ENCODE measurements at places on chromosomes 3 and 15.
A peak's percentile ranks its signal among the peaks of the same experiment; 100 is the strongest.

DNA sequence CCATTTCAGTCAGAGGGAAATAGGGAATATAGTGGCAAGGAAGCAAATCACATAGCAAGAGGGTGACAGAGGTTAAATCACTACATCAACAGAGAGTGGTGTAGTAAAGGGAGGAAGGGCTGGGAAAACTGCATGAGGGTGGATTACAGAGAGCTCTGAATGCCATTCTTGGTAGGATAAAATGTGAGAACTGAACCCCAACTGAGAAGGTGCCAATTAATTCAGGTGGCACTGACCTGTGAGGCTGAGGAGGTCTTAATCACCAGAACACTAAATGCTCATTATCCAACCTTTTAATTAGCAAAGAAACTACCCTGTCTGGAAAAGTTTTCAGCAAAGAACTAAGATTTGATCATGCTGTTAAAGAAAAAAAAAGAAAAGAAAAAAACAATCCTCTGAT lies 202.7 kb downstream of the LRRN1 start:
- DNase-seq, result no peak

DNA sequence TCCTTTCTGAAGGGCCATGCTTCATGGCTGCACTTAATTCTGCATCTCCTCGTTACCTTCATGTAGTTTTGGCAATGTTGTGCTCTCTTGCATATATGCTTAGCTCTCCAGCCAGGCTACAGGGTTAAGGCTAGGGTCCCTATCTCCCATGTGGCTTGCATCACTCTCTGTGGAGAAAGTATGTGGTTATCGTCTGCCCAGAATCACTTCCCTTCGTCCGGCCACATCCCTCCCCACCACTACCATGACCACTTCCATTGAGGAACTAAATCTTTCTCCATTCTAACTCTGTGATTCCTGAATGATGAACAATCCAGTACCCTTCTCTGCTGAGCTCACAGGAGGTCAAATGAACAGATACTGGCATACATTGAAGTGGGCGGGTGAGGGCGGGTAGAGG lies 34.0 kb downstream of the WWTR1 start:
- DNase-seq, result no peak

DNA sequence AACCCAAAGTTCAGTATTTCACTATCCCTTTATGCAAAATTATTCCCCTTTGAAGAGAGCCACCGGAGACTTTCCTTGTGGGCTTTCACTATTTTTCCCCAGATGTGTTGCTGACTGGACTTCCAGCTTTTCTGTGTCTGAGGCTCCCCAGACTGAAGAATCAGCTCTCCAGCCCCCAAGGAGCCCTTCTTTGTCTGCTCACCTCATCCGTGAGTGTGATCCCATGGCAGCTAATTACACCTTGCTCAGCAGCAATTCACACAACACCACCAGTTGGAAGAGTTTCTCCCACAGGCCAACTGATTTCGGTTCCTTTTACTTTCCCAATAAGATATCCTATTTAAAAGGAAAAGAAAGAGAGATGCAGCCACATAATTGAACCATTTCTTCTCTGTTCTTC lies 249.5 kb upstream of the TRIM42 start:
- no peak for DNase-seq

DNA sequence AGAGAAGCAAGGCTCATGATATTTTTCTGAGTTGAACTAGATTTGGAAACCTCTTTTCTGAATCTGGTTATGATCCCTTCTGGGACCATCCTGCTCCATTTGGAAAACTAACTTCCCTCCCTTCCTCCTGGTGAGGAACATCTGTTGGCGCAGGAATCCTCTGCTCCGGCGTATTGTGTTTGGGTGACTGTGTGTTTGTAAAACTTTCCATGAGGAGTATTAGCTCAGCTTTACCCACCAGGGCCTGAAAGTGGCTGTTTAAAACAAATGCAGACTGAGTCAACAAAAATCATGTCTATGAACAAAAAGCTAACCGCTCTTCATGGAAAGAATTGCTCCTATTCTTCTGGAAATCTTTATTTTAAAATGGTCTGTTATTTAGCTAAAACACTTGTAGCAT lies 17.7 kb downstream of the STARD9 start:
- no peak for DNase-seq

DNA sequence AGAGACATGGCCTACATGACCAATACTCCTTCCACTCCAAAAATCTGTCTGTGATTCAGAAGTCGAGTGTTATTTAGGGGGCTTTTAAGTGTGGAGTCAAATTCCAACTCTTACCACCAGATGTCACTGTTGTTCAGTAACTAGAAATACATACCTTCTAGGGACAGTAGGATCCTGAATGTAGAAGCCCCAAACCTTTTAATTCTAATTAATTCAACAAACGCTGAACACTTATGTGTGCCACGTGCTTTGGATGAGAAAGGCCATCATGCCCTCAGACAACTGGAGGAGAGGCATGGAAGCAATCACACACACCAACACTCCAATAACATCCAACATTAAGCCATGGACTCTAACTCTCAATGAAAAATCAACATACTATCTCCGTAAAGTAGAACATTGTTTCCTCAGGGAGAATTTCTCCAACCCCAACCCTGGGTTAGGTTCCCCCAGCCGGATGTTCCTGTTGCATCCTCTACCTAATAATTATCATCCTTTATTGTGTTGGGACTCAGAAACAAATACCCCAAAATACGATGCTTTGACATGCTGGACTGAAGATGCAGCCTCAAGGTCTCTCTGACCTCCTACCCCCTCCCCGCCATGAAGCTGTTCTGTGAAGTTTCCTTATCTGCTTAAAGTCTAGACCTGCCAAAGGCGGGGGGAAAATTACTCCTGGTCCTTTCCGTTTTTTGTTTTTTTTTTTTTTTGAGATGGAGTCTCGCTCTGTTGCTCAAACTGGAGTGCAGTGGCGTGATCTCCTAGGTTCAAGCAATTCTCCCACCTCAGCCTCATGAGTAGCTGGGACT lies 8.0 kb upstream of the CCDC13 start:
- DNase-seq, result peak; percentile 85

GRCh38 chr3:131714585-131715220 lies 211.9 kb upstream of the MRPL3 start:
- DNase-seq, result no peak

- DNase-seq, result no peak
These were observed 5.3 kb downstream of the SIN3A start for GRCh38 chr15:75446151-75446550.

- DNase-seq, result peak; percentile 71
These were observed at the start of gene SPTSSB for GRCh38 chr3:161371441-161372320. TSS of gene SPTSSB (minus strand) at chr3:161371517. CDS start at chr3:161346323, 25,194 bp downstream.

- DNase-seq, result peak; percentile 61
These were observed 2.3 kb downstream of the RARB start for GRCh38 chr3:25430287-25430934.

GRCh38 chr15:51931638-51932037 lies 39.9 kb downstream of the LEO1 start:
- DNase-seq, result no peak

GRCh38 chr15:91549581-91549980 lies 303.9 kb upstream of the SLCO3A1 start:
- no peak for DNase-seq

DNA sequence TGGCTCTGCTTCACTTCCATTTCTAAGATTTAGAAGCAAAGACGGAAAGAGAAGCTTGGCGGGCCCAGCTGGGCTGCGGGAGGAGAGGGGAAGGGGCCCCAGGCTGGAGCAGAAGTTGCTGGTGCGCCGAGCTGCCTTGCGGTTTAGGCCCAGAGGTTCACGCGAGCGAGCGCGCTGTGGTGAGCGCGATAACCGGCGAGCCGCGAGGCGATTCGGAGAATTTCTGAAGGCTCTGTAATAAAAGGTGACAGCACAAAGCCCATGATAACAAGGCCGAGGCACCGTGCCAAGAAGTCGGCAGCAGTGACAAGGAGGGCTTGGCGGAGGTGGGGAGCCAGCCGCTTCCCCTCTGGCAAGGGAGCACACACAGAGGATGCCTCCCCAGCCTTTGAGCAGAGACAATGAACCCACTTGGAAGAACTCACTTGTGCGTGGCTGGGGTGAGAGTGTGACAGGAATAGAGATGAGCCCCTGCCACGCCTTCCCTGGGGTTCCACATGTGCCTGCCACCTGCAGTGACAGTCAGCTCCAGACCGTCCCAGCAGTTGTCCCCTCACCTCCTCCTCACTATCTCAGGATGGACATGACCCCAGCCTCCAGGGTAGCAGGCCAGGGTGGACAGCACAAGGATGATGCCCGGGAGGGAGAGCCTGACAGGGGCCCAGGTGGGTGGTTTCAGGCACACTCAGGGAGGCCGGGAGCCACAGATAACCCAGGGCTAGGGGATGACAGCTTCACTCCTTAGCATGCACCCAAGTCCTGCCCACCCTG lies 315.2 kb downstream of the UACA start:
- peak; percentile 65 for DNase-seq

DNA sequence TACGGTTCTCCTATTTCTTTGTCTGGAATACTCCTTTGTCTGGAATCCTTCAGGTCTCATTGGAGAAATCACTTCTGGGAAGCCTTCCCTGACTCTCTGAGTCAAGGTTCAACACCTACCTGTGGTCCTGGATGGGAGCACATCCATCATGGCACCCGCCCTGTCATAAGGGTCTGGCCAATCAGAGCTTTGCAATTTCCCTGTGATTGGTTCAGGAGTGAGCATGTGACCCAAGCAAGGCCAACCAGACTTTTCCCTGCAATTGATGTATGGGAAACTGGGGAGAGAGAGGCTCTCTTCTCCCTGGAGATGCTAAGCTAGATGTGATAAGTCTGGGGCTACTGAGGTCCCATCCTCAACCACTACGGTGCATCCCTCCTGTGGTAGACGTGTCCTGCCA lies 8.1 kb downstream of the FAM3D start:
- no peak for DNase-seq

DNA sequence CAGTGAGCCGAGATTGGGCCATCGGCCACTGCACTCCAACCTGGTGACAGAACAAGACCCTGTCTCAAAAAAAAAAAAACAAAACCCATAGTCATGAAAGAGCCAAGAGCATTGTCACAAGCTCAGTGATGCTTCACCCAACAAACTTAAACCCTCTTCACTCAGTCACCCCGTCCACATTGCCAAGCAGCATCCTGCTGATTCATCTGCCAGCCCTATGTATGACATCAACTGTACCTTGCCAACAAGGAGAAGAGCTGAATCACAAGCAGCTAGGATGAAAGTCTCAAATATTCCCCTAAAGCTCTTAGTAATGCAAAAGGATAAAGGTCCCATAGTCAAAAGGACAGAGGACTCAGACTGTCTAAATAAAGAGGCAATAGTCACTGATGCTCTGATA lies 90.0 kb downstream of the ANO10 start:
- peak; percentile 42 for DNase-seq

Measured in astrocyte of the hippocampus (primary cell).